Stimulated activated CD4-positive, alpha-beta T cell treated with anti-CD3 and anti-CD28 coated beads, Interleukin-4, amount 100 ng/mL, for 24 hours (primary cell): ENCODE measurements at places on chromosomes 6 and 20.

GRCh38 chr6:78502386-78502887 is 364.9 kb upstream of the IRAK1BP1 start:
- no peak for DNase-seq

- DNase-seq, result no peak
Observed at GRCh38 chr6:54094293-54094692, 16.9 kb upstream of the MLIP start.

- no peak for DNase-seq
Observed at GRCh38 chr6:36752886-36753506, 55.4 kb downstream of the RAB44 start.

- no peak for DNase-seq
Observed at GRCh38 chr6:25659633-25660368, 7.8 kb downstream of the SCGN start.

- DNase-seq, result no peak
Observed at GRCh38 chr20:32505723-32506473, 79.2 kb downstream of the NOL4L start.

- no peak for DNase-seq
Observed at GRCh38 chr20:35448788-35449373, 6.5 kb upstream of the CEP250 start.

- DNase-seq, result no peak
Observed at GRCh38 chr6:24117021-24117420, 9.0 kb upstream of the NRSN1 start.

- no peak for DNase-seq
Observed at GRCh38 chr6:124669713-124670480, 292.3 kb upstream of the RNF217 start.

DNA sequence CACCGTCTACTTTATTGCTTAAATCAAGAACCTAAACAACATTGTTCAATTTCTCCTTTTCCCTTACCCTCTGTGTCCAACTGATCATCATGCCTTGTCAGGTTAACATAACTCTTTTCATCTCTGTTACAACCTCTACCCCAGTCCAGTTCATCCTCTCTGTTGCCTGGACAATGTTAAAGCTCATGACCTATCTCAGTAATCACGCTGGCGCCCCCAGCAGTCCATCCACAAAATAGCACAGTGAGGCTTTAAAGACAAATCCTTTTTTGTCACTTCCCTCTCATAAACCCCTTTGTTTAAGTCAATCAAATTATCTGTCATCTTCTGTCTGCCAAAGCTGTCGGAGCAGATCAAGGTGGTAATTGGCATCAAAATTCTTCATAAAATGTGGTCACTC is 140.1 kb downstream of the QKI start:
- DNase-seq, result peak; percentile 50

- DNase-seq, result no peak
Observed at GRCh38 chr6:124854338-124854922, 107.8 kb upstream of the RNF217 start.

- no peak for DNase-seq
Observed at GRCh38 chr20:31485450-31486339, 10.6 kb downstream of the REM1 start.

- no peak for DNase-seq
Observed at GRCh38 chr6:81485395-81485794, 267.1 kb downstream of the TENT5A start.

DNA sequence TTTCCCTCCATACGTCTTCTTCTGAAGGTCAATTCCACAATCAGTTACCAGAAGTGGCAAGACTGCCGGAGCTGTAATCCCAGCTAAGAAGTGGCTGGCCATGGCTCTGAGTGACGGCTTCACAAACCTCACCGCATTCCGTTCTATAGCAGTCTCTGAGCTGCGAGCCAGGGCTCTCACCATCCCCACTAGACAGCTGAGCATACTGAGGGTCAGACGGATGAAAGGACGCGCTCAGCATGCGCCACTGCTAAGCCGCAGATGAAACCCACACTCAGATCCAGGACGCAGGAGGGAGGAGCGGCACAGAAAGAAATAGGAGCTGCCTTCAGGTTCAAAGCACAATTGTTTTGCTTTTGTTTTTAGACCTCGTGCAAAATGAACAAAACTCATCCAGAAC is 97.9 kb downstream of the ANKRD60 start:
- DNase-seq, result no peak

GRCh38 chr6:15504581-15505350 is 158.1 kb downstream of the DTNBP1 start:
- no peak for DNase-seq

DNA sequence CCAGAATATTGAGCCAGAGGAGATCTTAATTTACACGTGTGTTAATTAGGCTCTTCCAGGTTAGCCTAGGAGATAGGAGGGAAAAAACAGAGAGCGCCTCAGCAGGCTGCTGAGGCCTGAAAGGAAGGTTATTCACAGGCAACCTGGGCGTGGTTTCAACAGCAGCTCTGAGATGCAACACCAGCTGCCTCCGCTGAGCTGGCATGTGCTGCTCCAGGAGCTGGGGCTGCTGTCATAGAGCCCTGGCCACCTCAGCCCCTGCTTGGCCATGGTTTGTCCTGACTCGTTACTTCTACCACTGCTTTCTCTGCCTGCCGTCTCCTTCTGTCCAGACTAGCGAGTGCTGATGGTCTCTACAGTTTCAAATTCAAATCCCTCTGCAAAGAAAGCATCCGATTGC is 32.4 kb upstream of the RPP40 start:
- DNase-seq, result no peak

GRCh38 chr6:11659757-11660156 is 118.8 kb downstream of the ADTRP start:
- DNase-seq, result no peak

GRCh38 chr6:54301770-54302169 is 6.5 kb upstream of the TINAG start:
- DNase-seq, result no peak

- no peak for DNase-seq
Observed at GRCh38 chr6:31114541-31114878, at the start of gene PSORS1C1. TSS of gene PSORS1C1 (plus strand) at chr6:31114800. CDS start at chr6:31129633, 14,833 bp downstream.

DNA sequence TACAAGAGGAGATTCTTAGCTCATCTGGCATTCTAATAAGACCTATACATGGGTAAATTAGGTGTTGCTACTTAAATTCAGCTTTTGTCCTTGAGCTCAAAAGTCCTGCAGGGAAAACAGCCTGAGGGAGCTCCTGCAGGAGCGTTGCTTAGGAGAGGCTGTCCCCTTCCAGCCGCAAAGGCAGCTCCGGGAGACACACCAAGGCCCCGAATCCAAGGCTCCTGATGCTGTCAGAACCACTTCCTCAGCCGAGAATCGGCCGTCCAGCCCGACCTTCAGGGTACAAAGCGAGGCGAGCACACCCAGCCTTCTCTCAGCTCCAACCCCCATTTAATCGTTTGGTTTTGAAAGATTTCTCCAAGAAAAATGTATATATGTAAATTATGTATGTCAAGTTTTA is 87.0 kb downstream of the DACT2 start:
- no peak for DNase-seq

DNA sequence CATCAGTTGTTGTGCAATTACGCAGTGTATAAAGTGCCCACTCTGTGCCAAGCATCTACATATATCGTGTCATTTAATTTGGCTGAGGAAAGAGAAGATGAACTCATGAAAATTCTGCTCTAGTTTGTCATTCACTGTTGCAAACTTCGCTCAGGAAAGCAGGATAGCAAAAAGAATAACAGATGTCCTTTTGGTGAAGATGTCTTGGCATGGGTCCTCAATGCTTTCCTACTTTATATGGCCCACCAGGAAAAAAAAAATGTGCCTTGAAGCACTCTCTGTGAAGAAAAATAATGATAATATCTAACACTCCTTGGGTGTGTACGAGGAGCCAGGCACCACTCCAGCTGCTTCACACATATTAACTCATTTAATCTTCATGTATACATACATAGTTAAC is 5.6 kb upstream of the PHACTR1 start:
- DNase-seq, result no peak

GRCh38 chr6:25038999-25039398 is 103.2 kb upstream of the RIPOR2 start:
- DNase-seq, result no peak
